Non-pigmented ciliary epithelial cell (primary cell): ENCODE measurements at places on chromosomes 2 and 18.
A peak's percentile ranks its signal among the peaks of the same experiment; 100 is the strongest.

DNA sequence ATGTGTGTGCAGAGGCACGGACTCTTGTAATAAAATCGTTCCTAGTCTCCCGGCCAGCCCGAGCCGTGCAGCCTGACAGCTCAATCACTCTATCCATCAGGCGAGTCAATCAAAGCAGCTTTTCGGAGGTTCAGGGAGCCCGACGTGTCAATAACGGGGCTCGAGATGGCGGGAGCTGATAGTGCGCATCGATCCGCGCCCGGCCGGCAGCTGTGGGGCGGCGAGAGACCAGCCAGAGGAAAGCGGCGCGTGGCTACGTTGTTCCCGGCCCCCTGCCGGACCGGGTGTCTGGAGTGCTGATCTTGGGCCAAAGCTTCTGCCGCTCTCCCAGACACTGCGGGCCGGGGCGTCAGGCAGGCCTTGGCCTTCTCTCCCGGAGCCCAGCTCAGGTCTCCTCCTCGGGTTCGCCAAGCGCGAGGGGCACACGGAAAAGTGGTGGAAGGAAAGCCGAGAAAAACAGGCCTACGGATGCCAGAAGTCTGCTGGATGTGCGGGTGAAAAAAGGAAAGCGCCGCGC is 2.4 kb downstream of the EN1 start:
- no peak for DNase-seq

DNA sequence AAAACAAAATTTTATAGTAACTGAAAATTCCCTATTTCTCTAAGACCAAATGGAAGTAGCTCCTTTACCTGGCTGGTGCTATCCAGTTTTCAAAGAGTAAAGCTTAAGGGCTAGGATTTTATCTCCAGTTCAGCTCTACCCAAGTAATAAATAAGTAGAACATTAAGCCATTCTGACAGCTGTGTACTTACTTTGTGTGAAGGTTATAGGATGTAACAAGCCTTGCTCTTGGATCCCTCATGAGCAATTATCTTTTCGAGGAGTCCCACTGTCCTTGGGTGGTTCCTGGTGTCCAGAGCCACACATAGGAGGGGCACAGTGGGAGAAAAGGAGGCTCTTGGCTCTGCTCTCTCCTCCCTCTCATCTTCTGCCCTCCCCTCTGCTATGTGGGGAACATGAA is 45.5 kb downstream of the KIF5C start:
- DNase-seq, result no peak

DNA sequence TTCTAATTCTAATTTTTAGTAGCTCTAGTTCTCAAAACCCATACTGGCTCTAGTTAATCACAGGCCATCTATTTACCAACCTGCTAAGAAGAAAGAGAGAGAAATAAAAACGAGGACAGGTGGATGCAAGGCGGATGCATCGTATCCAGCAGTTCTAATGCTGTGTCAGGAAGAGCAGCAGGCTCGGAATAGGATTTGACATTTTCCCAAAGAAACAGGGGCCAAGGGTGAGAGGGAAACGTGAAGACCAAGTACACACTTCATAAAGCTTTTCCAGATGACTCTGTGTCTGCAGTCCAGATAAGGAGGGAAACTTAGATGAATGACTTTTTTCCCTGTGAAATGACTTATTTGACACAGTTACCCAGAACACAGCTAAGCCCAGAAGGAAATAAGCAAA is 117.5 kb downstream of the ESCO1 start:
- DNase-seq, result no peak

- no peak for DNase-seq
Observed at GRCh38 chr18:44856157-44856556, 175.5 kb downstream of the SETBP1 start.

GRCh38 chr2:198782734-198783133 is 675.0 kb downstream of the SATB2 start:
- no peak for DNase-seq

DNA sequence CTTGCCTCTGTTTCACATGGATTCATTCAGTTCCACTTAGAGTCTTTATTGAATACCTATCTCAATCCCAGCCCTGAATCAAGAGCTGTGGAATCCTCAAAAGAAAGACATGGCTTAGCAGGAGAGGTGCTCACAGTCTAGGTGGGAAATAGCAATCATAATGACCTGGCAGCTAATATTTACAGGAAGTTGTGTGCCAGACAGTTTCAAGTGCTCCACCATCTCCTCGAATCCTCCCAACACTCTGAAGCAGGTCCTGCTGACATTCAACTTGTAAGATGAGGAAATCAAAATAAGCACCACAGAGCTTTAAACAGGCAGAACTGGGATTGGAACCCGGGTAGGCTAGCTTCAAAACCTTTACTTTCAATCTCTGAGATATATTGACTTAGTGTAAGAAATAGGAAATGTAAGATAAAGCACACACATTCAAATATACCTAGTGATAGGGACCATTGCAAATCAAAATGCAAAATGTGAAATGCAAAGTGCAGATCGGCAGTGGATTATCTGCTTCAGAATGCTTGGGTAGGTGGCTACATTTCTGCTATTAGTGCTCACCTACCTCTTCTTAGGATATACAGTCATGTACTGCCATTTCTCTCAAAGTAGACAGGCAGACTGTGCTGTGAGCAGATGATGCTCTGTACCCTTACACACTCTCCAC is 182.0 kb downstream of the PRKCE start:
- no peak for DNase-seq

- no peak for DNase-seq
Observed at GRCh38 chr18:7568426-7568825, 1.3 kb downstream of the PTPRM start.

- no peak for DNase-seq
Observed at GRCh38 chr18:5942591-5942990, 47.3 kb upstream of the TMEM200C start.

DNA sequence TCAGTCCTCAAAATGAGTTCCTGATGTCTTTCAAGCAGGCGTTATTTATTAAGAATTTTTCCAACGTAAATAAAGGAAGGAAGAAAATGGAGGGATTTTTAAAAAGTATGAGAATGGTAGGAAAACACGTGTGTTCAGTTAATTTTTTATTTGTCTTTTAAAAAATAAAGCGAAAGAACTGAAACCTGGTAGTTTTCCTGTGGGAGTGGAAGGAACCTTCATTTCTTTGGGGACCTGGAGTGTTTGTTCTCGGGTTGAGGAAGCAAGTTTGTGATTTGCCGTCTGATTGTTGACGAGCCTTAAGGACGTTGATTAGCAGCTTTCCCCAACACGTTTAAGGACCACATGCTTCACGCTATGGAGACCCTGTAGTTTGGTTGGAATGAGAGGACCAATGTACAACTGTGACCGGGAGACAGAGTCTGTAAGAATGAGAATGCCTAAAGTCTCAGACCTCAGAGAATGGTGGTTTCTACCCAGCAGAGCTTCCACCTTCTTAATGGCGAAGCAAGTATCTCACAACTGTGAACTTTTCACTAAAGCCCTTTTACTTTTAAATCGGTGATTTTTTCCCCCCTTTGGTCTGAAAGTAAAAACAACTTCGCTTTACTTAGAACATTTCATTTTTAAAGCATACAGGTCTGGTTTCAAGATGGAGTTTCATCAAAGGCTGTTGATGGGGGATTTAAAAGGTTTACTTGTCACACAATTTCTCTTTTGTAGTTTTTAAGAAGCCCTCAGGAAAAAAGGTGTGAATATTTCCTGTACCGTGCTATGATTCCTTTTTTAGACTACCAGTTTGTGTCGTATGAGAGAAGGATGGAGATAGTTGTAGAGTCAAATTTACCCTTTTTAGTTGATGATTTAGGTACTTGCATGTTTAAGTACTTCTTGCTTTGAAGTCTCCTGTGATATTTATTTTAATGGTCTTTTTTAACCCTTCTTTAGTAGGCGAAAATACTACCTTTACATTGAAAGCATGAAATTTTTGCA is 1.4 kb downstream of the TTC39C start:
- no peak for DNase-seq

- DNase-seq, result no peak
Observed at GRCh38 chr2:65834771-65835475, 402.5 kb upstream of the SPRED2 start.

DNA sequence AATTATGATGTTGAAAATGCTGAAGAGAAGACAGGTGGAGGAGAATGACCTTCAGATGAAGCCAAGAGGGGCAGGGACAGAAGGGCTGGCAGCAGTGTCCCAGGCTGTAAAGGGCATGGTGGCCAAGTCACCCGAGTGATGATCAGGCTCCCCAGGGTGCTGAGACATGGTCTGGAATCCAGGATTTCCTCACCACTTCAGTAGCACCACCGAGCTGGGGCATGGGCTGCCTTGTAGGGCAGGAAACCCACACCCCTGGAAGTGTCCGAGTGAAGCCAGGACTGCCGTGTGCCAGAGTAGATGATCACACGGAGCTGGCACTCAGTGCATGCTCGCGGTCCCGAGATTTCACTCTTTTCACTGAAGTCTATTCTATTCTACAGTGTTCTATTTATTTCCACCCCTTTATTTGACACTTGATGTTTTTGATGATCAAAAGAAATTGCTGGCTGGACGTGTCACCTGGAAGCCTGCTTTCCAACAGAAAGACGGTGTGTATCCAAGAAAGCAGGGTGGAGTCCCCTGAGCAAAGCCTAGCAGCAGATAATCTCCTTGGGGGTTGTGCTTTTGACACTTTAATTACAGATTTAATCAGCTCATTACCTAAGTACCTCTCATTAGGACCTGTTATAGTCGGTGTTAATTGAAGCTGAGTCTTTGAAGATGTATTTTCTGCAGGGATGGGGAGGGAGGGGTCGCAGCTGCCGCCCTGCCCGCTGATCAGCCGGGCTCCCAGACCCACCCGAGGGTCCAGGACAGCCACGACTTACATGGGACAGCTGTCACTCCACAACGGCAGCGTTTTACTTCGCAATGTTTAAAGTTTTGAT is 92.3 kb downstream of the SEPTIN10 start:
- no peak for DNase-seq

DNA sequence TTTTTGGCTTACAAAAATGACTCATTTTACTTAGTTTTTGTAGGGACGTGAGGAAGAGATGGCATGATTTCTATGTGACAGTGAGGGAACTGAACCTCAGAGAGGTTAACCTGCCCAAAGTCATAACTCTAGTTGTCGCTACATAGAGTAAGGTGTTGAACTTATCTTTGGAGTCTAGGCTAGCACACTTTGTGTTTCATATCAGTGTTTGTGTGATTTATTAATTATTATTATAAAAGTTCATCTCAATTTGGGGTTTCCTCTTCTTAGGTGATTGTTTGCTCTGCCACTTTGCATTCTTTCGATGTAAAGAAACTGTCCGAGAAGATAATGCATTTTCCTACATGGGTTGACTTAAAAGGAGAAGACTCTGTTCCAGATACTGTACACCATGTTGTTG is 28.3 kb downstream of the DDX1 start:
- no peak for DNase-seq

GRCh38 chr2:41151746-41152145 is 699.9 kb upstream of the SLC8A1 start:
- DNase-seq, result peak; percentile 18

DNA sequence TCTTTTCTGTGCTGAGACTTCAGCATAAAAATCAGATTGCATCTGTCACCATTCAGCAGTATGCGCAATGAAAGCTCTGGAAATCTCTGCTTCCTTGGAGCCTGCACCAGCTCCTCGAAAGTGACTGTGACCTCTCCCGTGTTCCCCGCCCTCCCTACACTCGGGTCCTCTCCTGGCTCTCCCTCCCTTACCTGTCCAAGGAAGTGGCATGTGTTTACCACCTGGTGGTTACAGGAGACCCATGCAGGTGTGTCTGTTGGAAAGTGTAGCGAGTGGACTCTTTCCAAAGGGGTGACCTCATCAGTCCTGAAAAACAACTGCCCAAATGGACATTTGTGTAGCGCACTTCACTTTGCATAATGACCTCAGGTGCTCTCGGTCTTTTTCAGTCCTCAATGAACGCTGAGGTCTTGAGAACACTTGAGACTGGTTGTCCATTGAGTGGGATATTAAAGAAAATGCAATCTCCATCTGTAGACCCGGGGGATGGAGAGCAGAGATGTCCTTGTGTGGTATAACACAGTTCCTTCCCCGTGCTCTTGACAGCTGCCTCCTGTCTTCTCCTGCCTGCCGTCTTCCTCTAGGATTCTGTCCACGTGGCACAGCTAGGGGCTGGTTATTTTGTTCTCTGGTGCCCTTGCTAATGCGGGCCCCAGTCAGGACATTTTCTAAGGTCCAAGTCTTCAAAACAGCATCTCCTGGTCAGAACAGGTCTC is 133.2 kb downstream of the ACKR3 start:
- DNase-seq, result no peak

GRCh38 chr2:217935901-217936684 is 66.7 kb downstream of the TNS1 start:
- DNase-seq, result no peak

- DNase-seq, result no peak
Observed at GRCh38 chr2:152716805-152717227, 445 bp downstream of the PRPF40A start.

- no peak for DNase-seq
Observed at GRCh38 chr2:6995391-6996097, 78.3 kb downstream of the RNF144A start.

DNA sequence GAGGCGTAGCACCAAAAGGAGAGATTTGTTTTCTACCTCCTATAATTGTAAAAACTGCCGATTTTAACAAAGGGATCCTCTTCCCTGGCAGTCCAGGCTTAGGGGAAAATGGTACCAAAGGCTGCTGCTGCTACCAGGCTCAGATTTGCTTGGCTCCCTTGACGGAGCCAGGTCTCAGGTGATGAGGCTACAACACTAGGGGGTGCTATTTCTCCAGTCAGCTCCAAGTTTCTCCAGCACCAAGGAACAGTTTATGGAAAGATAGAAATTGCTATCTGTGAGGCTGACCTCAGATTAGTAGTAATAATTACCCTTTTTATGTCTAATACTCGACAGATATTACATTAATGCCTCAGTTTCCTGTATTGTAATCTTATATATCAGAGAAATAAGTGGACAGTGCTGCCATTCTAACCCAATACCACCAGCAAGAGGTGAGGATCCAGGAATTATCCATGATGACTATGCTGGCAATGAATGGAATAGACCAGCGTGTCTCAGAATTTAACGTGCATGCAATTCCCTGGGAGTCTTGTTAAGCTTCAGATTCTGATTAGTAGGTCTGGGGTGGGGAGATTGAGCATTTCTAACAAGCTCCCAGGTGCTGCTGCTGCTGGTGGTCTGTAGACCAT is 111.3 kb downstream of the ESCO1 start:
- no peak for DNase-seq

- DNase-seq, result no peak
Observed at GRCh38 chr18:55266981-55267380, 307.7 kb upstream of the CCDC68 start.

GRCh38 chr2:98876741-98877140 is 59.3 kb downstream of the CRACDL start:
- no peak for DNase-seq

GRCh38 chr2:214103276-214104001 is 307.4 kb upstream of the VWC2L start:
- no peak for DNase-seq
